ENCODE measurements at places on chromosomes 6 and 20.

GRCh38 chr6:116101790-116102189, 1.1 kb downstream of the NT5DC1 start:
- no peak for DNase-seq

DNA sequence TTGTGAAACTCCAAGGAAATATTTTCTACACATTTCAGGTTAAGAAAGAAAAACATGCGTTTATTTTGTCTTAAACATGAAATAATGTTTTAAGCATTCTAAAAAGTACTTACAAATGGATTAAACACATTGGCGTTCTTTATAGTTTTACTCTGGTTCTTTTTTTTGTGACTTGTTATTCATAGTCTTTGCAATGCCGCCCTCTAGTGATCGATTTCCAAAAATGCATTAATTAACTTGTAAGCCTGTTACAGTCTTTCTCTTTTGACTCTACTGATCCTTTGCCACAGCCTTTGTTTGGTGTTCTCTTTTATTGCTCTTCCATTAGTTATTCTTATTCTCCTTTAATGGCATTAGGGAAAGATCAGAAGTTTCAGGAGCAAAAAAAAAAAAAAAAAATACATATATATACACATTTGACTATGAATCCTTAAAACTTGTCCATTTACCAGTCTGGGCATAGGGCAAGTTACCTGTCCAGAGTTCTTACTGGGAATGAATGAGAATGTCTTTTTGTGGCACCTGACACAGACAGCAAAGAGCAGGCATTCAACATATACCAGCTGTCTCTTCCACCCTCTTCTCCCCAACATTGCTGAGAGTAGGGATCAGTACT, 59.9 kb downstream of the MACROD2 start:
- DNase-seq = peak; percentile 69

DNA sequence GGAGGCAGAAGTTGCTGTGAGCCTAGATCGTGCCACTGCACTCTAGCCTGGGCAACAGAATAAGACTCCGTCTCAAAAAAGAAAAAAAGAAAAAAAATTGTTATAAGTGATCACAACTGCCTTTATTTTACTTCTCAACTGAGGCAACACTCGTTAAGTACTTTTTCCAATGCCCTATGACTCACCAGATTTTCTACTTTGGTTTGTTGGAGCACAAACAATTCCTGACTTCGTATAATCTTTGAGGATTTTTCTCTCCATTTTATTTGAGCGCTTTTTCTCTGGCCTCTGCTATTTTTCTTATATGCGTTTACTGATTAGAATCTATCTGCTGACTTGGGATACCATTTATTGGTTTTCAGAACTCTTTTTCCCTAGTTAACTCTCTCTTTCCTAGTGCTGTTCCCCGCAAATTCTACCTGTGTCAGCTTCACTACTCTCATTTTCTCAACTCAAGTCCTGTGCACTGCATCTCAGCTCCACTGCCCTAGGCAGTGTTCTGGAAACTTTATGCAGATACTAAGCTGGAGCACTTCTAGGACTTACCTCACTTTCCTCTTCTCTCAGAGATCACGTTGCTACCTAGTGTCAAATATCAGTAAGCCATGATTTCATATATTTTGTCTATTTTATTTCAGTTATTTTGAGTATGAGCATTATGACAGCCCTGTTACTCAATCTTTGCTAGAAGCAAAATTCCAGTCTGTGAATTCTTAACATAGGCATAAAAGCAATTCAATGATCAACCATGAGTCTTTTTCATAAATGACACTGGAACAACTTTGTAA, 1120.1 kb upstream of the CITED2 start:
- DNase-seq = no peak

DNA sequence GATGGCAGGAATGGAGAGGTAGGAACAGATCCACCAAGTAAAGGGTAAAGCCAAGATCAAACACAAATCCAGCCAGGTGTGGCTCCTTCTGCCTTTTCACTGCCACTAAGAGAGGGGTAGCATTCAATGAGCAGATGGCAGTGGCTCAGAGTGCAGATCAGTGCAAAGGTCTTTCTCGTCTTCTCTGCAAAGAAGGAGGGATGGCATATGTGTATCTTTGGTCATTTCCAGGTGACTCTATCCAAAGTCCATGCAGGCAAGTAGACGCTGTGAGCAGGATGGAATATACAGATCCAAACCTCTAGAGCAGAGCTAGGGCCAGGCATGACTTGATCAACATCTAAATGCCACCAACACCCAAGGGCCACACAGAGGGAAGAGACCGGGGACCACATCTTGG, 6.9 kb downstream of the BANF2 start:
- no peak for DNase-seq

- no peak for DNase-seq
Measured at GRCh38 chr6:157089258-157089657, 234.1 kb downstream of the TMEM242 start.

DNA sequence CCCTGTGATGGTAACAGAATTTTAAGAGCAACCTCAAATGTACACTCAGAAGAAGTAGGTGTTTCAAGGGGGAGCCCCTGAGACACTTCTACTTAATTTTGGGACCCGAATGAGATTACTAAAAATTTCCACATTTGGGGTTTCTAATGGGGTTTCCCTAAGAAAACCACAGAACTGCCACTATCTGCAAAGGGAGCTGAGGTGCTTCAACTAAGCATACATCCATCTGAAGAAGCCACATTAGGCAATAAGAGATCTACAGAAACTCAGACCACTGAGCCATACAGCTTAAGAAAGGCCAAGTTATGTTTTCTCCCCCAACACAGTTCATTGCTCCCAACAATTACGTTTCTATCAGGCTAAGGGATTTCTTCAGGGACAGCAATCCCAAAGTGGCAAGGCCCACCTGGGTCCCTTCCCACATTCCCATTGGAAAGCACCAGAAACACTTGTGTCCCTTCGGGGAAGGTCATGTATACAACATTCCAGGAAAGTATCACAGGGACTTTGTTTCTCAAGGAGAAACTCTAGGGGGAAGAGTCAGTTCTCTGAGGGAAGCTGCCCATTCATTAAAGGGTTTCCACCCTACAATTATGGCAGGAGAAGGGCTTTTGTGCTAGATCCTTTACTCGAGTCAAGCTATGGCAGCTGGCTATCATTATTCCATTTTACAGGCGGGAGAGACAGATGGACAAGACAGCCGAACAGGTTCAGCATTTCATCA, 5.0 kb downstream of the BCL2L1 start:
- DNase-seq = no peak

DNA sequence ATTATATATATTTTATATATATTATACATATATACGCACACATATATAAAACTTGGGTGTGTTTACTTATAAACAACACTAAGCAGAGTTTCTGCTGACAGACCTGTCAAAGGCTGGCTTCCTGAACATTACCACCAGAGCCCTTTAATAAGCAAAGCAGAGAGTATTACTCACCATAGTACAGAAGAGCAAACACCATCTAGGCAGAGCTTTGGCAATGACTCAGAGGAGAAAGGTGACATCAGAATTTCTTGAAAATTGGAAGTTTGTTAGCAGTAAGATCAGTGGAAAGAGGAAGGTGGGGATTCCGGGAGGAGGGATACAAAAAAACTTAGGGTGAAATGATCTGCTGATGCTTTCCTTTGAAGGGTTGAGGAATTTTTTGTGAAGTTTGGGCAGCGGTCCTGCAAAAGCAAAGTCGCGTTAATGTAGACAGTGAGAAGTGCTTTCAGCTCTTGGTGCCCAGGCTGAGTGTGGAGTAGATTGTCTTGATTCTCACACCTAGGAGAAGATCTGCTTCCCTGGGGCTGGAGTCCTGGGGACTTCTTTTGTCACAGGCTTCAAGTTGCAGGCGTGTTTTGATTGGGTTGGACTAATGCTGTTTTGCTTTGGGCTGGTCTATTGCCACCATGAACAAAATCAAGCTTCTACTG, 109.6 kb upstream of the BACH2 start:
- DNase-seq = no peak
